Right ventricle myocardium inferior (tissue), 1 donor: ENCODE measurements at places on chromosomes 1 and 21. TPM values are rescaled to one million over a fixed set of nuclear protein-coding genes. Genes with fewer than 3 reads are reported as not detected.
A peak's percentile ranks its signal among the peaks of the same experiment; 100 is the strongest.

DNA sequence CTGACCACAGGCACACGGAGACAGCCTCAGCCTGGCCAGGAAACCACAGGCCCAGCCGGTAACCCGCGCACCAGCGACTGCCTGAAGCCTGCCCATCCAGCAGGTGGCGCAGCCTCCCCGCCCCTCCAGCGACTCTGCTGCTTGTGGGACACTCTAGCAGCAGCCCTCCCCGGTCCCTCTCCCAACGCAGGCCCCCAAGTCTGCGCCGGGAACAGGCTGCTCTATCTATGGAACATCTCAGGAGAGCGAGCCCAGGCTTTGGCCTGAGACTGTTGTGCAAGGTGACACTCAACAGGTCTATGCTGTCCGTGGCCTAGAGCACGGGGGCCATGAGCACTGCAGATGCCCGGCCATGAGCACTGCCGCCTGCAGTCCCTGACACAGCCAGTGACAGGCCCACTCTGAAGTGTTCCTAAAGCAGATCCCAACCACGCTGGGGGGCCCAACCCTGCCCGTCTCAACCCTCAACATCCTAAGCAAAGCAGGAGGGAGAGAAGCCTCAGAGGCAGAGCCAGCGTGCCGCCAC, 28.4 kb downstream of the WDR4 start:
- no peak for DNase-seq

DNA sequence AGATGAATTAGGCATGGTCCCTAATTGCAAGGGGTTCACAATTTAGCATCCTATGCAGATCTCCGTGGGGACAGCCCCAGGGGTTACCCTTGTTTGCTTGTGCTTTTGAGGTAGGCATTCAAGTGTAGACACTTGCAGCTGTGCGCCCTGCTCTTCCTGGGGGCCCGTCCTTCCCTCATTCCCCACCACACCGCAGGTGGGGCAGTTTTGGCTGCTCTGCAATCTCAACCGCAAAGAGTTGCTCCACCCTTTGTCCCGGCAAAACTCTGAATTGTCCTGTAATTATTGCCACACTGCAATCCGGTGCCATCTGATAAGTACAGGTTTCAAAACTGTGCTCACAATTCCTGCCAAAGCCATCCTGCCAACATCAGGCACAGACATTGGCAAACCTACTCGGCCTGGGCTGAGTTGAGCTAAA, 65.4 kb upstream of the LYST start:
- DNase-seq = no peak

- DNase-seq = no peak
Measured at GRCh38 chr1:175192111-175192629, 406 bp downstream of the KIAA0040 start.

- no peak for DNase-seq
Measured at GRCh38 chr21:14414932-14415508, 32.1 kb upstream of the HSPA13 start.

The CRYBG2 gene
- total RNA-seq = not detected

- DNase-seq = no peak
Measured at GRCh38 chr1:97392701-97393100, 528.1 kb downstream of the DPYD start.

- no peak for DNase-seq
Measured at GRCh38 chr1:15273274-15273673, 26.3 kb downstream of the FHAD1 start.

The GBP7 gene
- total RNA-seq = not detected

DNA sequence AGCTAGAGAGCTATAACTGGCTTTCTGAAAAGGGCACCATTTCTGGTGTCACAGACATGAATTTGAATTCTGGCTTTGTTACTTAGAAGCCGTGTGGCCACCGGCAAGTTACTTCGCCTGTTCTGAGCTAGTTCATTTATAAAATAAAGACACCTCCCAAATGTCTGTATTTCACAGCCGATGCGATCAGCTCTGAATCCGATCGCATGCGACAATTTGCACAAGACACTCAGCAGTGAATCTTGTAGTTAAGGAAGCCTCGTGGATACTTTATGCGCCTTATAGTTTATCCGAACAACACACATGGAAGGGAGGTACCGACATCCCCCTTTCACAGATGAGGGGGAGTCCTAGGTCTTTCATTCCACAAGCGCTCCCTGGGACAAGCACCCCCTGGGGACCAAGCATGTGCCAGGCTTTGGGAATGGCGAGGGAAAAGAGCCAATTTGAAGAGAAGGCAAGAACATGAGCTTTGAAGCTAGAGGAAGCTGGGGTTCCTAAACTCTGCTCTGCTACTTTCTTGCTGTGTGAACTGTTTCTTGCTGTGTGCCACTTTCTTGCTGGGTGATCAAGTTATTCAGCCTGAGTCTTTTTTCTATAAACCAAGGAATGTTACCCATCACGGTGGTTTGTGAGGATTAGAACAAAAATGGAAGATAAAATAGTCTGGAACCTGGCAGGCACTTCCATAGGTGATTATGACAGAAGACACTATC, 3.9 kb downstream of the ID3 start:
- no peak for DNase-seq

DNA sequence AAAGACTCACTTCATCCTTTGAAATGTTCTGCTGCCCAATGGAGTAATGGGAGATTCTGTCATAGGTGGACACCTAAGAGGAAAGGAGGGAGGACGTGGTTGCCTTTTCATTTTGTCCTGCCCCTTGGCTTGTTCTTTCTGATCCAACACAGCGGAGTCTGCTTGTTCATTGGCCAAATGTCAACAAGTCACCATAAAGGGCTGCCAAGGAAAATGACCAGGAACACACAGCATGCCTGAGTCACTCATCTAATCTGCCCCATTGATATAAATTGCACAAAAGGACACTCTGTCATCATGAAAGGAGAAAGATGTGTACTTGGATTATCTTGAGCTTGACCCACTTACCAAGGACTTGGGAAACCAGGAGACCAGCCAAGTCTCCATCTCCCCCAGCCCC, 422.9 kb downstream of the SETD4 start:
- no peak for DNase-seq

DNA sequence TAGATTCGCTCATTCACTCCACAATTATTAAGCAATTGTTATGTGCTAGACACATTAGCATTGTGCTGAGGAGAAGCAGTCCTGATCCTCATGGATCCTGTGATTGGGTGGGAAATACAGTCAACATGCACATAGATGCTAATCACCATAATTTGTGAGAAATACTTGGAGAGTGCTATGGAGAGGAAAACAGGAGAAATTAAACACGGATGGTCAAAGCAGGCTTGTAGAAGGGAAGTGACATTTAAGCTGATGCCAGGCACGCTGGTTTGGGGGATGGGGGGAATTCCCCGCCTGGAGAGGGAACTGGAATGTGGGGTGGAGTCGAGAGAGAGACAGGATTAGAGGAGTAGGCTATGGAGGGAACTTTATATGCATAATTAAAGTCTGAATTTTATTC, 52.2 kb upstream of the L1TD1 start:
- no peak for DNase-seq

DNA sequence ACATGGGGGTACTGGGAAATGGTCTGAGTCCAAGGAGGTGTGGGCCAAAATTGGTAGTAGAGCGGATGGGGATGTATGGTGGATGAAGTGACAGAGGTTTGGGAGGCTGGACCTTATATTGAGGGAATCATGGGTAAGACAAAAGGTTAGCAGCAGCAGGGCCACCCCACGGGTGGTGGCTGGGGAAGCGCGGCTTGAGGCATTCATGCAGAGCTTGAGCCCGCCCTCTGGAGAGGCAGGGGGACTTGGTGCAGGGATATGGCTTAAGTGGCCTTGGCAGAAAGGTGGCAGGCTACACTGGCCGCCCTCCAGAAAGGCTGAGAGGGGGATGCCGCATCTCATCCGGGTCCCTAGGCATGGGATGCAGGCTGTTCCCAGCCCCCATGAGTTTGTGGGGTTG, 31.5 kb downstream of the HMGB4 start:
- no peak for DNase-seq

DNA sequence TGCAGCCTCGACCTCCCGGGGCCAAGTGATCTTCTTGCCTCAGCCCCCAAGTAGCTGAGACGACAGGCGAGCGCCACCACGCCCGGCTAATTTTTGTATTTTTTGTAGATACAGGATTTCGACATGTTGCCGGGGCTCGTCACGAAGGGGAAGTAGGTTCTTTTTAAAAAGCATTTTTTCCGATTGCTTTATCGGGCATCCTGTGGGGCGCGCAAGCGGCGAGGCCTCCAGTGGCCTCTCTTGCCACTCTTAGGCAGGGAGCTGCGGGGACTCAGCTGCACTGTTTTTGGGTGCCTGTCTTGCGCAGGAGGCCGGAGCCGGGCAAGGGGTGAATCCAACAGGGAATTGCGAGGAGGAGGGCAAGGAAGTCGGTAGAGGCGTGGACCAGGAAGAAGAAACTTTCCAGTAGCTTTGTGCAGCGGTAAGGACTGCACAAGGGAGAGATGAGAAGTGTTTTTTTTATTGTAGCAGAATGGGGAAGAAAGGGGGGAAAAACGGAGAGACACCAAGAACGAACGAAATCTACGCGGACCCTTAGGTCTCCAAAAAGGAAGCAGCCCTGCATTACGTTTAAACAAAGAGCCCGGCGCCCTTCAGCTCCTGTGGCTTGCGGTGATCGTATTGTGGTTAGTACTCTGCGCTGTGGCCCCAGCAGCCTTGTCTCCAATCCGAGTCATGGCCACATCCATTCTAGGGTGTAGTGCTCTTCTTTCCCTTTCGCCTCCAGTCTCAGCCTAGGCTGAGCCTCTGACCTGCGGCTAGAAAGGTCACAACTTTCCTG, 164.8 kb downstream of the PPIAL4G start:
- peak; percentile 79 for DNase-seq

The IGSF9 gene
- 0.30 TPM for total RNA-seq

GRCh38 chr1:3197781-3198316, 128.8 kb downstream of the PRDM16 start:
- DNase-seq = no peak

DNA sequence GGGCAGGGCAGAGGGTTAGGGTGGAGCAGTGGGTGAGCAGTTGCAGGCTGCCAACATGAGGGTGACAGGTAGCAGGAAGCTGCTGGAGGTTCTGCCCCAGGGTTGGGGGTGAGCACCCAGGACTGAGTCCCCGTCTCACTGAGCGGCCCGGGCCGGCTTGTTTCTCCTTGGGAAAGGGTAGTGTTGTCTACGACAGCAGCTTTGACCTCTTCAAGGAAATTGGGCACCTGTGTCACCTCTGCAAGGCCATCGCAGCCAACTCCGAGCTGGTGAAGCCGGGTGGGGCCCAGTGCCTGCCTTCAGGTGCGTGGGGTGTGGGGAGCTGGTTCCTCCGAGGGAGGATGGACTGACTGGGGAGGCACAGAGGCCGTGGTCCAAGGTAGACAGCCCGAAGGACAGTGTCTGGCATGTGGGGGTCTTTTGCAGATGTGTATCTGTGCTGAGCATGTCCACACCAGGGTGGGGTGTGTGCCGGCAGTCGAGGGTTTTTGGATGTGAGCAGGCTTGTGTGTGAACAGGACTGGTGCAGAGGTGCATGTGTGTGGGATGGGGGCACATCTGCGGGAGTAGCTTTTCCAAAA, 51.9 kb downstream of the DISP3 start:
- no peak for DNase-seq

DNA sequence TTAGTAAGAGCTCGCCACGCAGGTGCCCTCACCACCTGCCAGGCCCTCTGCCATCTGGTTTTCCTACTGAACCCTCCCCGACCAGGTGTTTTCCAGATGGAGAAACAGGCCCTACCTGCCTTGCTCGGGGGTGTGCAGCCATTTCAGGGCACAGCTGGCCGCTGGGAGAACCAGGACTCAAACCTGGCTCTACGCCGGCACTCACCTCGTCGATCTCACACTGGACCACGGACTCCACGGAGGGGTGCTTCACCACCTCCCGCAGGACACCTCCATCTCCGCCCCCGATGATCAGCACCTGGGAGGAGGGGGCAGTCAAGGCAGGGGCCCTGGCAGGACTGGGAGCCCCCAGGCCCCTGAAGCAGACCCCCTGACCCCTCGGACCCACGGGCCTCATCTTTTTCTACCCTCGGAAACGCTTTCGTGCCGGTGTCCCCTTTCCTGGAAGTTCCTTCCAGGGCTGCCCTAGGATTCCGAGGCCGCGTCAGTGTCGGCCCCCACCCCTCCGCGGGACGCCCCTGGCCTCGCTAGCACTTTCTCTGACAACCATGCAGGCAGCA, 1.1 kb downstream of the SRM start:
- DNase-seq = no peak

- DNase-seq = peak; percentile 63
Measured at GRCh38 chr21:17612023-17612564, 607 bp downstream of the BTG3 start.

DNA sequence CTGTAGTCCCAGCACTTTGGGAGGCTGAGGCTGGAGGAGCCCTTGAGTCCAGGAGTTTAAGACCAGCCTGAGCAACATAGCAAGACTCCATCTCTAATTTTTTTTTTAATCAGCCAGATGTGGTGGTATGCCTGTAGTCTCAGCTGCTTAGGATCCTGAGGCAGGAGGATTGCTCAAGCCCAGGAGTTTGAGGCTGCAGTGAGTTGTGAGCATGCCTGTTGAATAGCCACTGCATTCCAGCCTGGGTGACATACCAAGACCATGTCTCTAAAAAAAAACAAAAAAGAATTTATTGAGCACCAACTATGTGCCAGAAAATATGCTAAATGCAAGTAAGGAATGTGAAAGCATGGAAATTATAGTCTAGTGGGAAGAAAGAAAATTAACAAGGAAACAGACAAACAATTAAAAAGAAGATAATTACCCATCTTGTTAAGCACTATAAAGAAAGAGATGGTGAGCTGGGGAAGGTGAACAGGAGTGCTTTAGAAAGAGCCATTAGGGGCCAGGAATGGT, 104.0 kb upstream of the ZNF678 start:
- no peak for DNase-seq

GRCh38 chr1:48683839-48684238, 92.9 kb downstream of the BEND5 start:
- DNase-seq = no peak

DNA sequence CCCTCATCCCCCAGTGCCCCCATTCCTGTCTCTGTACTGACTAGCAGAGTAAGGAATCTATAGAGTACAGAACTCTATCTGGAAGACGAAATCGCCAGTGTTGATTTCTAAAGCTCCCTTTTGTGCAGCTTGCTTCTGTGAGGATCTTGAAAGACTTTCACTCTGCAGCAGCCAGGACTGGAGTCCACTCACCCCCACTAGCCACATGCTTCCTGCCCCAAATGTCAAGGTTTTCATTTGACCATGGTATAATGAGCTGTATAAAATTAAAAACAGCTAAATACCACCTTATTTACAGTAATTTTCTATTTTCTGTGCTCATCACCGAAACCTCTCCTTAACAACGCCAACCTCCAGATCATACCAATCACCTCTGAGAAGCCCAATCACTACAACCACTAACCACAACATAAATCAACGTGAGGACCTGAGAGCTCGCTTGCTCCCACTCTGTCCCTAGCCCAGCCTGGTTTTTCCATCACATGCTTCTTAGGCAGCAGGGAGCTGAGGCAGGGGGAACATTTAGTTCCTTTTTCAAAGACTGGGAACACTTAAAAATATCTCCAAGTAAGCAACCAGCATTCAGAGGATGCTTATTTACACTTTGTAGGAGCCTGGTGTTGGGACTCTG, 56.1 kb upstream of the IRF2BP2 start:
- DNase-seq = no peak

The IL19 gene
- not detected for total RNA-seq

The ANKRD34A gene
- total RNA-seq = 0.62 TPM

The KRTAP19-3 gene
- total RNA-seq = not detected

- DNase-seq = no peak
Measured at GRCh38 chr1:8355439-8356255, 37.7 kb downstream of the SLC45A1 start.

The OR2L3 gene
- not detected for total RNA-seq

GRCh38 chr1:109312978-109313775, 6.4 kb upstream of the MYBPHL start:
- peak; percentile 55 for DNase-seq

The GSTM1 gene
- not detected for total RNA-seq
